ENCODE measurements at places on chromosomes 3 and 15. TPM values are rescaled to one million over a fixed set of nuclear protein-coding genes. Genes with fewer than 3 reads are reported as not detected.

SPTSSB gene
- not detected for total RNA-seq

GRCh38 chr3:174583396-174583795 is 275.7 kb upstream of the NAALADL2 start:
- no peaks in the 10 kb centered on the region for H3K36me3 ChIP-seq
- DNase-seq: no peak
- H3K27ac ChIP-seq: no peak overlapping the region
- H3K4me3 ChIP-seq: no peak overlapping the region
- H3K4me1 ChIP-seq: no peaks in the 10 kb centered on the region

GRCh38 chr3:87082796-87083440 is 92.0 kb upstream of the VGLL3 start:
- H3K27ac ChIP-seq: no peak overlapping the region
- H3K27me3 ChIP-seq: no peaks in the 10 kb centered on the region
- no peaks in the 10 kb centered on the region for H3K36me3 ChIP-seq
- no peak overlapping the region for H3K4me3 ChIP-seq
- peak; percentile 34 for DNase-seq

GRCh38 chr3:38404286-38404685 is 49.4 kb upstream of the ACVR2B start:
- no peak for DNase-seq
- no peaks in the 10 kb centered on the region for H3K4me1 ChIP-seq
- H3K27ac ChIP-seq: no peak overlapping the region

DNA sequence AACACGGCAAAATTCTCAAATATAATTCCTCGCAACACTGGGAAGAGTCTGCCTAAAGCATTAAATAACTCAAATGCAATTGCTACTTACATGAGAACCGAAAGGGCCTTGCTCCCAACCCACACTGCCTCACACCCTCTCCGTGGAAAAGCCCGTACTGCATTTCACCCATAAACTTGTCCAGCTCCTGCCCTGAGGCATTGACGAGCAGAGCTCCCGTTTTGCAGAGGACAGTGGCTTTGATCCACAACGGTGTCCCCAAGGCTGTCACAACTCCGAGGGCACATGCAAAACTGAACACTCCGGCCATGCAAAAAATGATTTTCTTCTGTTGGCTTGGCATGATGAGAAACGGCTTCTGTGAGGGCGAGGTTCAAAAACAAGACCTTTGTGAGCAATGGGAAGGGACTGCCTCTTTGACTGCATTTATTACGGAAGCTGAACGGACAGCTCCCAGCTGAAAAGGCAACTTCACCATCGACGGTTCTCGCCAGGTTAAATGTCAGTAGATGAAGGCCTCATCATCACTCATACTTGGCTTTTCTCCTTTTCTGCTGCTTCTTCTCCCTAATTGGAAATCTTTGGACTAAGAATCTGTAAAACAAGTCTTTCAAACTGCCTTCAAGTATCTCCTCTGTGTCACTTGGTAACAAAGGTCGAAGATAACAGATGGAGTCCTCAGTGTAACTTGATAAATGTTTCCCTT is at the start of gene CLRN1:
CLRN1 (minus strand) TSS at position 362 of the 706 bp plus-strand sequence; CDS start at position 343, 19 bp downstream.
- H3K4me1 ChIP-seq: peaks cover 7% of the 10 kb centered on the region
- H3K27ac ChIP-seq: no peak within 1 kb of the TSS
- DNase-seq: no peak
- no peak within 1 kb of the TSS for H3K4me3 ChIP-seq
- no peaks in the 10 kb centered on the region for H3K36me3 ChIP-seq
